ENCODE measurements at places on chromosomes 5 and 9.

DNA sequence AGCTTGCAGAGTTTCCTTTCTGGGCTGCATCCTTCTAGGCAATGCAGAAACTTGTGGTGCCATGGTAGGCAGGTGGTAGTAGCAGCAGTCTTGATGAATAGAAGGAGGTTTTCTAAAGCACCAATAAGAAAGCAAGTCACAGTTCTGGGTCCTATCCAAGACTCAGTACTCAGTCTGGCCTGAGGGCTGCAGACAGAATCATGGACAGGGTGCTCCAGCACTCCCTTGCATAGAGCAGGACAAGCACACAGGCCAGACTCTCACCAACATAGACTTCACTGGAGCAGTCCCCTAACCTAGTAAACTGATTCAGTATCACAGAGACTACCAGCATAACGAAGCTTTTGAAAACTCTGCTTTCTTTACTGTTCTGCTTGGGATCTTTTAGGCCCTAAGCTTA is 134.0 kb upstream of the RUSC2 start:
- DNase-seq, result no peak

- no peak for DNase-seq
These were observed 91.8 kb upstream of the FER start for GRCh38 chr5:108655750-108656450.

GRCh38 chr5:77991084-77991483 is 214.9 kb upstream of the TBCA start:
- DNase-seq, result no peak

- no peak for DNase-seq
These were observed 10.3 kb downstream of the FXN start for GRCh38 chr9:69045821-69046220.

Measured in T-helper 17 cell (primary cell).